ENCODE measurements at places on chromosomes 2 and 18.

DNA sequence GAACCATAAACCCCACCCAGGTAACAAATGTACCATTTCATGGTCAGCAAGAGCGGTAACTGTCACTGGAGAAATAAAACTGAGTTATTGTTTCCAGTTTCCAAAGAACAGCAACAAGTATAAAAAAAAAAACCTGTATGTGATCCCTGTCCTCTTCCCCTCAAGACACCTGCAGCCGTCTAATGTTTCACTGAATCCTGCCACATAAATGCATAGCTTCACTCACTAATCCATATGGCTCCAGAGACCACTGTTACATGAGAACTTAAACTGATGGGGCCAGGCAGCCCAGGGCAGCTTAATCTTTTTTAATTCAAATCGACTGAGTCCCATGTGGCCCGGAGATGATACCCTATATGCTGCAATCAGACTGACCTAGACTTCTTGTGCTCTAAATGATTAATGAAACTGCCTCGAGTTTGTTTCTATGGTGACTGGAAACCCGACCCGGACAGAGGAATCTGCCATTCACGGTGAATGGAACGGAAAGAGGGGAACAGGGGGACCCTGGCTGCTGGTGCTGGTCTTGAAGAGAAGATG lies 60.9 kb upstream of the SIX2 start:
- DNase-seq, result no peak

GRCh38 chr2:31384351-31384750 lies 30.2 kb downstream of the XDH start:
- no peak for DNase-seq

GRCh38 chr2:209525331-209525730 lies 101.5 kb downstream of the MAP2 start:
- DNase-seq, result no peak

DNA sequence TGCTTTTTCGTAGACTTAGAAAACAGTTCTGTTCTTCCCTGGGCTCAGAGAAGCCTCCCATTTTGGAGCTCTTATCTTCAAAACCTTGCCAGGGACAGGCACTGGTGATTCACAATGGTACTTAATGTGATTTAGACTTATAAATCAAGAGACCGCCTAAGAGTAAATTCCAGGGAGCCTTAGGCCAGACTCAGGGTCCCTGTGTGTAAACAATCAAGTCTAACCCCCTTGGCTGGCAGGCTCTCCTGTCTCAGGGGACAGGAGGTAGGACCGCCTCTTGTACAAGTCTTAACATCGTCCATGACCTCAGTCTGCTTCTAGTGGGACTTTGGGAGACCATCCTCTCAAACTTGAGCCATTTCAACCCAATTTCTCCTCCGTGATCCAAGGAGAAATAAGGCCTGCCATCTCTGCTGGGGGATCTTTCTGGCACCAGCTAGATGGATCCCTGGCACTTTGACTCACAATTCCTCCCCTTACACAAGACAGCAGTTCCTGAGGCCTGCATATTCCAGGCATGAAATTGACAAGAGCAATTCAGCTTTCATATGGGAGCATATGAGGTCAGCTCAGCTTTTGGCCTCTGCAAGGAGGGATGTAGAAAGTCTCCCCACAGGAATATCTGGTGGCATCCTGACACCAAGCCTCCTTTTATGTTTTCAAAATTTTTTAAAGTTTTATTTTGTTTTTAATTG lies 487.0 kb downstream of the TNS1 start:
- DNase-seq, result no peak

DNA sequence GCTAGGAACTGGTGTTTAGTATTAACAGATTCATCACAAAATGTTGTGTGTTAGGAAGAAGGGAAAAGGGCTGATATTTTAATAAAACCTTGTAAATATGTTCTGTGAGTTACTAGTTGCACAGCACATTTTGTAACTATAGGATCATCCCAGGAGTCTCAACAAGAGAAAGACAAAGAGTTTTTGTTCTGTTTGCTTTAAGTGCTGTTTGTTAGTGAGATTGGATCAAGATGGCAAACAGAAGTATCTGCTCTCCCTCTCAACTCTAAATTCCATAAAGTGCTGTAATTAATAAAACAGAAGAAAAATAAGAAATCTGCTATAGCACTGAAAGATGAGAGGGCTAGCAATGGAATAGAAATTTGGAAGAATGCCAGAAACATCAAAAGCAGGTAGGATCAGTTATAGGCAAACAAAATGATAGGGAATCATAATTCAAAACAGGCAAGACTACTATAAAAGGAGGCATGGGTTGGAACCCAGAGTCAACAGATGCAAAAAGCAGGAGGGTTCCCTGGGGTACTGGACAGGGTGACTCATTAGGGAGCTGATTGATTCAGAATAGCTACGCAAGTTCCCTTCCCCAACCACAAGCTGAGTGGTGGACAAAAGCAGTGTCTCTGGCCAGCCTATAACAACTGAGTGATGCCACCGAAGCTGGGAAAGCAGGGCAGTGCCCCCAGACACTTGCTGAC lies 75.8 kb downstream of the DYNC1I2 start:
- DNase-seq, result no peak

GRCh38 chr2:65514555-65515195 lies 82.3 kb upstream of the SPRED2 start:
- DNase-seq, result no peak

DNA sequence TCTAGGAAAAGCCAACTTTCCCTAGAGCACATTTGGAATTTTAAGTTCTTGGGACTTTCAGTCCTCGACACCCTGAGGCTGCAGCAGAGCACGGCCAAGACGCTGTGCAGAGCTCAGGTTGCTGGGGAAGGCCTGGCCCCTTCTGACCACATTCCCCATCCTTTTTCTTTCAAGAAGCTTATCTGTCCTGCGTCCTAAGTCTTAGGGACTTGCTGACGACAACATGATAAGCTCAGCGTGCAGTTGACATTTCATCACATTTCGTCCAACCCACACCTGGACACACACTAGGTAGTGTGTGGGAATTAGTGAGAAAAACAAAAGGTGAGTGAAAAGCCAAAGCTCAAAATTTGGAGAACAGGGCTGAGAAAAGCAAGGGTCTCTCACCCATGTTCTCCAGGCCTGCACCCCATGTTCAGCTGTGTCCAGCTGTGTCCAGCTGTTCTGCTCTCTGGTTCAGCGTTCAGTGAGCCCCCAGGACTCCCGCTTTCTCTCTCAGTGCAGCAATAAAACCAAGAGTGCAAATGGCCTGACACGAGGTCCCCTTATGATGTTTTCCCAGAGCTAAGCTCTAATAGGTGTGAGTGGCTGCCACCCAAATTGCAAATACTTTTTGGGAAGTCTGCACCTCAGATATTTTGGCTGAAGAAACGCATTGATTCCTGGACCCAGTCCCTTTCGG lies 101.9 kb downstream of the RGPD3 start:
- no peak for DNase-seq

DNA sequence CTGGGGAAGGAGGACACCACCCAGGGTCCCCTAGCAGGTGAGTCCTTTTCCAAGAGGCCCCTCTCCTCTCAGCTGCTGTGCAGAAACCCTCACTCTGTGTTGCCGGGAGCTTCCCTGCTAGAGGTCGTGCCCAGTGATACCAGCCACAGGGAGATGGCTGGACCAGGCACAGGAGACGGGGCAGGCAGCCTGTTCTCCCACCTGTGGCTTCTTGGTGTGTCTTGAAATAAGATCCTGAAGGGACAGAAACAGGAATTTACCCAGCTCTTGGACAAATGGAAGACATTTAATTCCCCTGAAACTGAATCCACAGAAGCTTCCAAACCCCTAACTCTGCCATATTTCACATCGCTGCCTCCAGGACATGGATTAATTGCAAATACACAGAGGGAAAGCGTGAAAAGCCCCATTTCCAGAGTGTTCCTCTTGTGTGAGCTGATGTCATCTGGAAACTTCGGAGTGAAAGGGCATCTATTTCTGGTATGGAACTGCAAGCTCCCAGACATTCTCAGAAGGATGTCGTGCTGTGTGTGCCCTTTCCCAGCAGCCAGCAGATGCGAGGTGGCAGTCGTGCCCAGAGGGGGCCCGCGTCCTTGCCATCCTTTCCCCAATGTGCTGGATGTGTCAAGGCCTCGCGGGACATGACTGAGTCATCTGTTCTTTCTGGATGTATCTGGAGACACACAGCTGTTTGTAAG lies 177.7 kb downstream of the SEPTIN10 start:
- DNase-seq, result no peak

GRCh38 chr2:168211664-168212163 lies 35.7 kb downstream of the STK39 start:
- no peak for DNase-seq

DNA sequence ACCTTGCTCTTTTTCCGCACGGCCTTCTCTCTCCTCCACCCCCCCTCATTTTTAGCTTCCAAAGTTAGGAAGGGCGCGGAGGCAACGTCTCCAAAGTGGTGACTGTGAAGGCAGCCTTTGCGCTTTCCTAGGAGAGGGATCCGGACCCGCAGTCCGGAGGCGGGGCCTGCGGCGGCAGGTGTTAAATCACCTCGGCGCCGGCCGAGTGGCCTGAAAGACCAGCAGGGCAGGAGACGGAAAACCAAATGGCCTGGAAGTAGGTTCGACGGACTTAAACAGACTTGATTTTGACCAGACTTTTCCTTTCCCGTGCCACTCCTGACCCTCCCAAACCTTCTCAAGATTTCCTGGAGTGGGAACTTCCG lies 615 bp downstream of the GORASP2 start:
- DNase-seq, result no peak

DNA sequence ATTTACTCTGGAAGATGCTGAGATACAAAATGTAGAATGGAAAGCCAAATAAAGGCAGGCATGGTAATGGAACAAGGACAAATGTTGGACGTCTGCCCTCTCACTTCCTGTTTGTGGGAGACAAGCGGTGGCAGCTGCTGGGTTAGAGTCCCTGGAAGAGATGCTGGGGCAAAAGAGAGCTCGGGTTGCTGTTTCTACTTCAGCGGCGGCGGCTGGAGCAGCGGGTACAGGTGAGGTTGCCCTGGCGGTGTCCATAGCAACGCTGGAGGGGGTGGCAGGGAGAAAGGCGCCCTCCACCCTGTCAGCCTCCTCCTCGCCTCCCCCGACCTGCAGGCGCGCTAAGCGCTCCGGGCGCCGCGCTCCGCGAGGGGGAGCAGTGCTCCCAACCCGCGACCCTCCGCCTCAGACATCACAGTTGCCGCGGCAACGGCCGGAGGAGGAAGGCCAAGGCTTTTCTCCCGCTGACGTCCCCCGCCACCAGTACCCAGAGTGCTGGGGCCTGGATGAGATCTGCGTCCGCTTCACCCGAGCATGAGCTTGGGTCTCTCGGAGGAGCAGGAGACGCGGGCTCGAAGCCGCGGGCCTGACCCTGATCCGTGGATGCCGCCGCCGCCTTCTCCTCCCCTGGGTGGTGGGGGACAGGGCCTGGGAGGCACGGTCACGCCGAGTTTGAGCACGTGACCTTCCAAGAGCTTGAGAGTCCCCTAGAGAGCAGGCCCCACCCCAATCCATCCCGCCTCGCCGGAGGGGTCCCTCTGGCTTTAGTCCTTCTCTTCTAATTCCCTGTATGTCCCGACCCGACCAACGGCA lies 65.6 kb downstream of the NOL4 start:
- DNase-seq, result no peak

- no peak for DNase-seq
These were observed 35.2 kb downstream of the SLC40A1 start for GRCh38 chr2:189545418-189545817.

GRCh38 chr2:19882286-19882685 lies 19.5 kb downstream of the TTC32 start:
- DNase-seq, result no peak

DNA sequence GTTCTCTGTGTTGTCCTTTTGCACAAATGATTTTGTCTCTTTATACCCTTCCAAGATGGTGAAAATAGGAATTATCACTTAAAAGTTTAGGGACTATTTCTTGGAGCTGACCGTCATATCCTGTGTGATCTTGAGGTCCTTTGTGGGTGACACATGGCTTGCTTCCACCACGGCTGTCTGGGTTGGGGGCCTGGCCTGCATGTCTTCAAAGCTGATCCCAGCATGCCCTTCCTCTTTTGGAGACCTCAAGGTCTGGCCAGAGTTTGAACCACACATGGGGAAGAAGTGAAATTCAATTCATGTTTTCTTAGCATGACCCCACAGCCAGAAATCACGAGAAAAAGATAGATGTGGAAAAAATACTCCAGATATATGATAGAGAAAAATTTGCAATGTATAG lies 14.0 kb downstream of the SFTPB start:
- DNase-seq, result no peak

- DNase-seq, result no peak
These were observed 2.2 kb downstream of the INPP4A start for GRCh38 chr2:98446850-98447249.

- DNase-seq, result no peak
These were observed 108.7 kb downstream of the ZBTB7C start for GRCh38 chr18:48300463-48300961.

DNA sequence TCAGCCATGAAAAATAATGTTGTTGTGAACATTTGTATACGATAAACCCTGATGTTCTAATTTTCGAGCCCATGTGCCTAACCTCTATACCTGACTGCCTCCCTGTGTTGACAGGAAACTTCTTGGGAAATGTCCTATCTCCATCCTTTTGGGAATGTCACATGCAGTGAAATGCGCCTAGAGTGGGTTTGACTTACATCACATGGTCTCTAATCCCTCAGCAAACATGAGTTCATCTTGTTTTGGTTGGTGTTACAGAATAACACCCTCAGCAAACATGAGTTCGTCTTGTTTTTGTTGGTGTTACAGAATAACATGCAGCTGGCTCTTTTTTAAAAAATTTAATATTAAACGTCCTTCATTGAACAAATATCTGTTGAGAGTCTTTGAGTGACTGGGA lies 4.3 kb upstream of the UGT1A6 start:
- no peak for DNase-seq

GRCh38 chr2:156474401-156474800 lies 38.2 kb downstream of the GPD2 start:
- DNase-seq, result no peak

- DNase-seq, result no peak
These were observed 191.2 kb upstream of the SESTD1 start for GRCh38 chr2:179455824-179456223.

DNA sequence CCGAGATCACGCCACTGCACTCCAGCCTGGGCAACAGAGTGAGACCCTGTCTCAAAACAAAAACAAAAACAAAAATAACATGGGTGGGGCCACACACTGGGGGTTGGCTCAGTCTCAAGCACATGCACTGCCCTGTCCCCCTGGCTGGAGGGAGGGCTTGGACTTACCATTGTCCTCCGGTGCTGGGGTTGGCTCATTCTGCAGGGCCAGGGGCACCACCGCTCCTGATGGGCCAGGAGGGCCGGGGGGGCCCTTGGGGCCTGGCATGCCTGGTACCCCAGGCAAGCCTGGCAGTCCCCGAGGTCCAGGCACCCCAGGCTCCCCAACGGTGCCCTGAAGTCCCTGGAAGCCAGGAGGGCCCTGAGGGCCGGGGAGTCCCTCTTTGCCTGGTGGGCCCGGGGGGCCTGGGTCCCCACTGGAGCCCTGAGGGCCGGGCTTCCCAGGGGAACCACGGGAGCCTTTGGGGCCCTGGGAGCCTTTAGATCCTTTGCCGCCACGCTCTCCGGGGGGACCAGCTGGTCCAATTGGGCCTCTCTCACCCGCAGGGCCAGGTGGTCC lies 66.8 kb upstream of the THOC1 start:
- no peak for DNase-seq
